ENCODE measurements at places on chromosomes 3 and 15.
A peak's percentile ranks its signal among the peaks of the same experiment; 100 is the strongest.

GRCh38 chr3:156160647-156161046 is 40.3 kb downstream of the KCNAB1 start:
- no peak for DNase-seq

DNA sequence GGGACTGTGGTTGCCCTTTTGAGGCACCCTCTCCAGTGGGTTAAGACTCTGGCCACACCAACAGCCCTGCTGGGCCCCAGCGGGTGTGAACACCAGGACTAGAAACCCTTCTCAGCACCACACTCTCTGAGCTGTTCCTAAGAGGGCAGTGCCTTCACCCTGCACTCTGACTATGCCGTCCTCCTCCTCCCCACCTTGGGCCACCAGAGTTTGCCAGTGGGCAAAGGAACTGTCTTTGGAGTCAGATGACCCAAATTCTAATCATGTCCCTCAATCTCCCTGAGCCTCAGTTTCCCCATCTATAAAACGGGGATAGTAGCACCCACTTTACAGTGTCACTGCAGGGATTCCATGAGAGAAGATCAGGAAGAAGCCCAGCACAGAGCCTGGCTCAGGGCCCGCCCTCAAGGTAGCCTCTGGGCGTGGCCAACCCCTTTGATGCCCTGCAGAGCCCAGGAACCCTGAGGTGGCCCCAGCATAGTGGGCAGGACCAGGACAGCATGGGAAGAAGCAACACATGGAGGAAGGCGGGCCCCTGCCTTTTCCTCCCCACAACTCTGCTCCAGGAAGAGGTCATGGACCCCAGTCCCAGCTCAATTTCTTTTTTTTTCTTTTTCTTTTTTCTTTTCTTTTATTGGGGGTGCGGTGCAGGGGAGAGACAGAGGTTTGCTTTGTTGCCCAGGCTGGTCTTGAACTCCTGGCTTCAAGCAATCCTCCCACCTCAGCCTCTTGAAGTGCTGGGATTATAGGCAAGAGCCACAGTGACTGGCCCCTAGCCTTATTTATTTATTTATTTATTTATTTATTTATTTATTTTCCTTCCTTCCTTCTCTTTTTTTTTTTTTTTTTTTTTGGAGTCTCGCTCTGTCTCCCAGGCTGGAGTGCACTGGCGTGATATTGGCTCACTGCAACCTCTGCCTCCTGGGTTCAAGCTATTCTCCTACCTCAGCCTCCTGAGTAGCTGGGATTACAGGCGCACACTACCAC is 115.7 kb upstream of the LINGO1 start:
- no peak for DNase-seq

- DNase-seq = no peak
Observed at GRCh38 chr15:36831125-36831903, 251.9 kb downstream of the CDIN1 start.

GRCh38 chr15:65396283-65396964 is 18.6 kb upstream of the IGDCC3 start:
- DNase-seq = no peak

- no peak for DNase-seq
Observed at GRCh38 chr3:71228156-71228866, 355.2 kb downstream of the FOXP1 start.

- no peak for DNase-seq
Observed at GRCh38 chr3:32452009-32452408, 50.6 kb downstream of the CMTM6 start.

- DNase-seq = no peak
Observed at GRCh38 chr15:79886124-79886523, 10.7 kb downstream of the MTHFS start.

GRCh38 chr3:37862219-37862902 is 681 bp downstream of the CTDSPL start:
- DNase-seq = peak; percentile 59

- no peak for DNase-seq
Observed at GRCh38 chr15:64991536-64992135, 1.9 kb upstream of the SPG21 start.

DNA sequence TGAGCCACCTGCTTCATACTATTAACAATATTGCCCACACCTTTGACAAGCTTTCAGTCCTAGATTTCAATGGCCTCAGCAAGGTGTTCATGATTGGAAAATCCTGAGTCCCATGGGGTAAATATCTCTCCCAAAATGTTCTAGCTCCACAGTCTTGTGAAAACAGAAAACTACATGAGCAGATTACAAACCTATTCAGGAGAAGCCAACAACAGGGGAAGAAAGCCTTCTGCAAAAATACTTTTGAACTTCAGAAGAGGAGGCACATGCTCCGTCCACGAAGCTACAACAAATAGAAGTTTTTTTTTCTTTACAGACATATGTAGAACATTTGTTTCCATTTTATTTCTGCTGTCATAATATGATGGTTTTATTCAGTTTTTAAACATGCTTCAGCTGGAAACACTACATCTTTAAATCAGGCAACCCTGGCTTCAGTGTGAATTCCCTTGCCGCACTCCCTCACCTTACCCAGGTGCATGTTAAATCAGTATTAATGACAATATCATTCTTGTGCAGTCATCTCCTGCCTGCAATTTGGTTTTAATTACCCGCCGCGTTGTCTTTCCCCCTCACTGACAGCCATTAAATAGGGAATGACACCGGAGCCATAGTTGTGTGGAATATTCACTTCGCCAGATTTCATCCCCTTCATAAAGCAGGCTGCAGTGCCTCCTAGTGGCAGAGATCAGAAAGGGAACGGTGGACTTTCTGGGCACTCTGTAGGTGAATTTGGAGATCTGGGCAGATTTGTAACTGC is 725.5 kb upstream of the ARRDC4 start:
- peak; percentile 62 for DNase-seq

GRCh38 chr3:14801031-14801430 is 17.7 kb upstream of the FGD5 start:
- no peak for DNase-seq

DNA sequence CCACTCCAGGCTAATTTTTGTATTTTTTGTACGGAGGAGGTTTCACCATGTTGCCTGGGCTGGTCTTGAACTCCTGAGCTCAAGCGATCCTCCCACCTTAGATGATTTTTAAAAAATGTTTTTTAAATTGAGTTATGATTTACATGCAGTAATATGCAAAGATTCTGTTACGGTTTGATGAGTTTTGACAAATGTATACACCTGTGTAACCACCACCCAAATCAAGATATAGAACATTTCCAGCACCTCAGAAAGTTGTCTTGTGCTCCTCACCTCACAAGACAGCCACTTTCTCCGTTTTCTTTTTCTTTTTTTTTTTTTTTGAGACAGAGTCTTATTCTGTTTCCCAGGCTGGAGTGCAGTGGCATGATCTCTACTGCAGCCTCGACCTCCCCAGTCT is 4.8 kb downstream of the SLC6A6 start:
- no peak for DNase-seq

DNA sequence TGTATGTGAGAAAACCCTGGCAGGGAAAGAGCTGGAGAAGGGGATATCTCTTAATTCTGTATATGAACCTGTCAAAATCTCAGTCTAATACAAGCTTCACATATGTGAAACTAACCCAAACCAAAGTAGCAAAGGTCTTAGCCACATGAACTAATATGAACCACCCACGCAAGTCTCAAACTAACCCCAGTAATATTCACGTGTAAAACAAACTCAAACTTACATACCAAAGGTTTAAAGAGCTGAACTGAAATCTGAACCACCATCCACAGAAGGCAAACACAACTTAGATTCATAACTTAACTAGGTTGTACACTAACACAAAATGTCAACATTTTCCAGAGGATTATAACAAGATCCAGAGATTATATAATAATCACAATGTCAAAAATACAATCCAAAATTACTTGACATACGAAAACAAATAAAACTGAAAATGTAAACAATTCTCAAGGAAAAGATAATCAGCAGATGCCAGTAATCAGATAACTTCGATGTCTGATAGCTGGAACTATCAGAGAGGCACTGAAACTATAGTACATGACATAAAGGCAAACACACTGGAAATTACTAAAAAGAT is 64.1 kb downstream of the VPS13C start:
- no peak for DNase-seq

DNA sequence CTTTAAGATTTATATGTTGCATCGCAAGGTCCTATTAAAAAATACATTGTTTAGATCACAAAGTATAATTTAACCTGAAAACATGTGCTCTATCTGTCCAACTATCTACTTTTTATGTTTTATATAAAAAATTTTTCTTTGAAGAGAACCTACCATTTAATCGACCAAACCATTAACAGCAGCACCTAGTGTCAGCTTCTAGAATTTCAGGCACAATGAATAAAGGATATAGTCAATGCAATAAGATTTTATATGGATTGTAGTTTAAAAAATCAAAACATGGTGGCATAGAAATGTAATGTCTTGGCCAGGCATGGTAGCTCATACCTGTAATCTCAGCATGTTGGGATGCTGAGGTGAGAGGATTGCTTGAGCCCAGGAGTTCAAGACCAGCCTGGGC is 313.7 kb downstream of the GAP43 start:
- DNase-seq = no peak

- DNase-seq = no peak
Observed at GRCh38 chr3:194079702-194080172, 56.2 kb upstream of the HES1 start.

GRCh38 chr15:100596792-100597191 is 5.2 kb downstream of the LINS1 start:
- DNase-seq = no peak

DNA sequence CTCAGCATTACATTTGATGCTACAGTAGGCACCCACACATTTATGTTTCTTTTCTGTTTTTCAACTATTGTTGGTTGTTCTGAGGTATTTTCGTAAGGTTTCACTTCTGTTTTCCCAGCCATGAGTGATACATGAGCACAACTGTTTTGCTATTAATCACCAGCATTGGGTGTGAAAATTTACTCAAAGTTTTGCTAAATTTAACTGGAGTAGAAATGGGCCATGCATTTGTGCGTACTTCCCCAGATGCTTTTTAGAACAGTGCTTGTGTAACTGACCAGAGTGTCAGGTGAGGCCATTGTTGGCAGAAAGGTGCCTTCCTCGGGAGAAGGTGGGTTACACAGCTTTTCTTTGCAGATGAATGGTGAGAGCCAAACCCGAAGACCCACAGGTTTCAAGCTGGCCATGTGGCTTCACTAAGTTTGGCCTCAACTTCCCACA is 70.4 kb downstream of the ST6GAL1 start:
- DNase-seq = no peak

- DNase-seq = no peak
Observed at GRCh38 chr3:64898941-64899340, 211.1 kb upstream of the ADAMTS9 start.

- no peak for DNase-seq
Observed at GRCh38 chr3:61634678-61635077, 73.3 kb downstream of the PTPRG start.

DNA sequence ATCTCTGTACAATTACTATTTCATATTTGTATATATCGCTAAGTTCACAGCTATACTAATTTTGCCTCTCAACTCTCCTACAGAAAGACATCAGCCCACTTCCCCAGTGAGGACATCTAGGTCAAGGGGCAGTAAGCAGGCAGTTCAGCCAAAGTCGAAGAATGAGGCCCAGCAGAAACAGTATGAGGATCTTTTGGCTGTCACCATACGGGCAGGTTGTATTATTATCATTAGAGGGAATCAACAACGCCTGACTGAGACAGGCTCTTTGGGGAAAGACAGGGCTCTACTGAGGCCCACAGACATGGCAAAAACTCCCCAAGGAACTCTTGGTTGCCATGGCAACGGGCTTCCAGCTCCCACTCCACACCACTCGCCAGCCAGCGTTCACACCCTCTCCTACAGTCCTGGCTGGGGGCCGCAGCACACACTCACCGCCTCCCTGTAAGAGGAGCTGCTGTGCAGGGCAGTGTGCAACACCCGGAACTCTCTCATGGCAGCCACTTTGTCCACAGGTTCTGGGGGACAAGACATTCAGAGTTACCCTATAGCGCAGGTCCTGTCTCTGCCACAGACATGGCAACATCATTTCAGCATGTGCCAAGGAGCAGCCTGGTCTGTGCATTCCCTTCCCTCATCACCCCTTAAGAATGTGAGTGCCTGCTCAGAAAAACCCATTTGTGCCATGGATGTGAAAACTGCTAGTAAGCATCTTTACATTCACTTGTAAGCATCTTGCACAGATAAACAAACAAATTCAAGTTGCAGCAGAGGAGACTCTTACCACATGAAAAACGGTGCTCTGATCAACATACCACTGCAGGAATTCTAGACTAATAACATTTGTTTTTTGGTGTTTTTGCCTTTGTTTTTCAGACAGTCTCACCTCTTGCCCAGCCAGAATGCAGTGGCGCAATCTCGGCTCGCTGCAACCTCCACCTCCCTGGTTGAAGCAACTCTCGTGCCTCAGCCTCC is 8.8 kb downstream of the UBL7 start:
- DNase-seq = peak; percentile 86

DNA sequence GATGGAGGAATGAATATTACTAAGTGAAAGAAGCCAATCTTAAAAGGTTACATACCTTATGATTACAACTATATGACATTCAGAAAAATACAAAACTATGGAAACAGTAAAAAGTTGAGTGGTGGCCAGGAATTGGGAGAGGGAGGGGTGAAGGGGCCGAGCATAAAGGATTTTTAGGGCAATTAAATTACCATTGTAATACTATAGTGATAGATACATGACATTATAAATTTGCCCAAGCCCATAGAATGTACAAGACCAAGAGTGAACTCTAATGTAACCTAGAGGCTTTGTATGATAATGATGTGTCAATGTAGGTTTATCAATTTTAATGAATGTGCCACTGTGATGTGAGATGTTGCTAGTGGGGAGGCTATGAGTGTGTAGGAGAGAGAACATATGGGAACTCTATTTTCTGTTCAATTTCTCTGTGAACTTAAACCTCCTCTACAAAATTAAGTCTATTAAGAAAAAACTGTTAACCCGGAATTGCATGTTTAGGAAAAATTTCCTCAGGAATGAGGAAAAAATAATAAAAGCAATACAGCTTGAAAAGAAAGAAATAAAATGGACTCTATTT is 541.9 kb upstream of the UBE2E2 start:
- no peak for DNase-seq

DNA sequence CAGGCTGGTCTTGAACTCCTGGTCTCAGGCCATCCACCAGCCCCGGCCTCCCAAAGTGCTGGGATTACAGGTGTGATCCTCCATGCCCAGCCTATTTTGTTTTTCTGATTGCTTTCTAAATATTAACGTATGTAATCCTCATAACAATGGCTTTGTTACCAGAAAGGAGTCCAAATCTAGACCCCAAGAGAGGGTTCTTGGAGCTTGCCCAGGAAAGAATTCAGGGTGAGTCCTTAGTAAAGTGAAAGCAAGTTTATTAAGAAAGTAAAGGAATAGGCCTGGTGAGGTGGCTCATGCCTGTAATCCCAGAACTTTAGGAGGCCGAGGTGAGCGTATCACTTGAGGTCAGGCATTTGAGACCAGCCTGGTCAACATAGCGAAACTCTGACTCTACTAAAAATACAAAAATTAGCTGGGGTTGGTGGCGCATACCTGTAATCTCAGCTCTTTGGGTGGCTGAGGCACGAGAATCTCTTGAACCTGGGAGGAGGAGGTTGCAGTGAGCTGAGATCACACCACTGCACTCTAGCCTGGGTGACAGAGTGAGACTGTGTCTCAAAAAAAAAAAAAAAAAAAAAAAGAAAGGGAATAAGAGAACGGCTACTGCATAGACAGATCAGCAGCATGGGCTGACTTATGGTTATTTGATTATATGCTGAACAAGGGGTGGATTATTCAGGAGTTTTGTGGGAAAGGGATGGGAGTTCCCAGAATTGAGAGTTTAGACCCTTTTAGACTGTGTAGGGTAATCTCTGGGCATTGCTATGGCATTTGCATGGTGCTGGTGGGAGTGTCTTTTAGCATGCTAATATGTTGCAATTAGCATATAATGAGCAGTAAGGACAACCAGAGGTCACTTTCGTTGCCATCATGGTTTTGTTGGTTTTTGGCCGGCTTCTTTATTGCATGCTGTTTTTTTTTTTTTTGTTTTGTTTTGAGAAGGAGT is 36.1 kb downstream of the TYRO3 start:
- no peak for DNase-seq
